ENCODE measurements at places on chromosomes 13 and 19.
A peak's percentile ranks its signal among the peaks of the same experiment; 100 is the strongest.

- peak; percentile 97 for DNase-seq
These were observed at the start of gene MBD3 for GRCh38 chr19:1592755-1593500. MBD3 (minus strand) TSS chr19:1592865; CDS start chr19:1592631, 234 bp downstream.

DNA sequence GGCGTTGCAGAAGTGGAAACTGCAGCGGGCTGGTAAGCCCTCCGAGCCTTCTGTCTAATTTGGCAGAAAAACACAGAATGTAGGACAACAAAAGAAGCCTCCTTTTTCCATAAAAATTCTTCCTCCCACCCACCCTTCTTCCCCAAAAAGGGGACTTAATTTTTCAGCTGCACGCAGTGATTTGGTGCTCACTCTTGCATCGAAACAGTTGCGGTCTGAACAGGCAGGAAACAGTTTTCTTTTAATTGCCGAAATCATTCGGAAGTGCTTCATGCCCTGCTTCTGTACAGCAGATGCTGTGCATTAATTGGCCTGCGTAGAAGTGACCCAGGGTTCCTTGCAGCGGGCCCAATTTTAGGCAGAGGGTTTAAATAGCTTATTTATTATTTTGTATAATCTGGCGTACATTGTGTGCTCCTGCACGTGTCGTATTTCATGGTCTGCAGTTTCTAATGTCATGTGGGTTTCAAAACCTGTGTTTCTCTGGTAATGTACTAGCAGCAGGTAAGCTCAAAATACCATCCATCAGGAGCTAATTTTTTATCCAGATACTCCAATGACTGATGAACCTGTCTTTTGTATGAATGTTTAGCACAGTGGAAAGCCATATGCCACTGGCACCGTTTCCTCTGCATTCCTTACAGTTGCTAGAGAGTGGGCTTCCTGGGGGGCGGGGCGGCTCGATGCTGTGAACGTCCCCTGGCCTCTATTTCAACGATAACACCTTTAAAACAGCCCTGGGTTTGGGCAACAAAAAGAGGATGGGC lies 66.6 kb downstream of the GGACT start:
- DNase-seq = no peak

DNA sequence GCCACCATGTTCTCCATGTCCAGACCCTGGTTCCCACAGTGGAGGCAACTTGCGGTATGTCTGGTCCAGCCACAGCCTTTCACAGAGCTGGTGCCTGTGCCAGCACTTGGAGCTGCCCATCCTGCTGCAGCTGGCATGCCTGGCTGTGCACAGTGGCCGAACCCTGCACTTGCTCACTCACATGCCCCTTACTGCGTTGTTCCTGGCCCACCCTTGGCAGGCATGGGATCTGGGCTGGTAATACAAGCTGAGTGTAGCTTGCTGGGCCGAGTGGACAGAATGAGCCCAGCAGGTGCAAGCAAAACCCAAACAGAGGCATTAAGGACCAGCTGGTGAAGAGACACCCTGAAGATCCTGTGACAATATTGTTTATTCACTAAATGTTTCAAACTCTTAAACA lies 583.9 kb upstream of the SLITRK6 start:
- no peak for DNase-seq

DNA sequence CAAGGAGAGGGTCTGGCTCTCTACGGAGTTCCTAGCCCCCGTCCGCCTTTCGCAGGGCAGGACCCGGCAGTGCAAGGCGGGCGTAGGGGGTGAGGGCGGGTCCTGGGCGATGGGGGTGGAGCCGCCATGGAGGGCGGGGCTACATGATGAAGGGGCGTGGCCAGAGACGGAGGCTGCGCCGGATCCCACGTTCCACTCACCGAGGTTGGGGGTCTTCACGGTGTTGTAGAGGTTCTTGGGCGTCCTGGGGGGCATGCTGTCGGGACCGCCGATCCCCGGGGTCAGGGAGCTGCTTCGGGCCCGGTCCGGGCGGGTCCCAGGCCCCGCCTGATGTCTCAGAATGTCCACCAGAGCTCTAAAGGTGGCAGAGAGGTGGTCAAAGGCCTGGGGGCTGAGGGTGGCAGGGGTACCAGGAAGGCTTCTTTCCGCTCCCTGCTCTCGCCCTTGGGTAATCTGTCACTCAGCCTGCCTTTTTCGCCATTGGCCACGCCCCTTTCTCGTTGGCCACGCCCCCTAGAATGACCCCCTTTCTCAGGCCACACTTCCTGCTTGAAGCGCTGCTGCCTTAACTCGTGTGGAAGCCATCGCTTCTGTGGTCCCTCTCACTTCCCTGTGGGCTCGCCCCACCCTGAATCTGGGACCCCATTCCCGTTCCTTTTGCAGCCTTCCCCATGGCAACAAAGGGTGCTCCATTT lies 2.5 kb downstream of the SHISA7 start:
- no peak for DNase-seq

GRCh38 chr13:44249431-44249836 lies 124.2 kb upstream of the SERP2 start:
- DNase-seq = no peak

- DNase-seq = no peak
These were observed 322.6 kb upstream of the SLC10A2 start for GRCh38 chr13:103388839-103389238.

DNA sequence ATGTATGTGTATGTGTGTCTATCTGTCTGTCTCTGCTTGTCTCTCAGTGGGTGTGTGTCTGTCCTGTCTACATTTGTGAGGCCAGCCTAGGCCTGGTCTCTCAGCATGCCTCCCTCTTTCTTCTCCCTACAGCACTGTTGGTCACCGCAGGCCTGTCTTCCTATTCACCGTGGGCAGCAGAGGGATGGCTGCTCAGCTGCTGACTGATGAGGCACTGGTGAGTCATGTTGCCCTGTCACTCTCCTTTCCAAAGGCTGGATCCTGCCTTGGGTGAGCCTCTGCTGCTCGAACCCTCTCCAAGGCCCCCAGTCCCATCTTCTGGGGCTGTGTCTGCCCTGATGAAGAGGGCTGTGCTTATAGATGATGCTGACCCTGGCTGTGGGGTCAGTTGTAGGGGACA lies 6.3 kb downstream of the ZNF71 start:
- no peak for DNase-seq

- no peak for DNase-seq
These were observed 1447.3 kb upstream of the MIR17HG start for GRCh38 chr13:89900104-89900765.
